Anterior cingulate cortex (tissue), 58 donors: ENCODE measurements at places on chromosomes 4 and X.

- no peak for DNase-seq
Observed at GRCh38 chr4:107618656-107619055, 101.4 kb downstream of the PAPSS1 start.

GRCh38 chr4:15945516-15945915 is 7.0 kb upstream of the FGFBP1 start:
- no peak for DNase-seq

GRCh38 chr4:2060611-2061185 is 1.6 kb downstream of the NAT8L start:
- no peak for DNase-seq

DNA sequence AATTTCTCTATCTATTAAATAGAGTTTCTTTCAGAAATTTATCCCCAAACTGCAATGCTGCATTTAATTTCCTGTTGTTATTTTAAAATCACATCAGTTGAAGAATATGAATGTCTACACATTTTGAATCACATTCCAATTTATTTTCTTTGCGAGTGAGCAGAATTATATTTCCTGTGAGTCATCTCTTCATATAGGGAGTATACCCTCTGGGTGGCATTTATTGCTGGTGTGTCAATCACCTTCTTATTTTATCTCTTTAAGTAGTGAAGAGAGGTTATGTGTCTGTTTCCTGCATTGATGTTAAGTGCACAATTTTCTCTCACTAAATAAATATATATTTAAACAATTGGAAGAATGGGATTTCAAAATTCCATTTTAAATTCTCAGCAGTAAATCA is 511.0 kb upstream of the ATOH1 start:
- no peak for DNase-seq

- no peak for DNase-seq
Observed at GRCh38 chr4:151304755-151305154, 20.6 kb downstream of the SH3D19 start.

GRCh38 chrX:82237328-82237727 is 1035.4 kb downstream of the SH3BGRL start:
- no peak for DNase-seq

DNA sequence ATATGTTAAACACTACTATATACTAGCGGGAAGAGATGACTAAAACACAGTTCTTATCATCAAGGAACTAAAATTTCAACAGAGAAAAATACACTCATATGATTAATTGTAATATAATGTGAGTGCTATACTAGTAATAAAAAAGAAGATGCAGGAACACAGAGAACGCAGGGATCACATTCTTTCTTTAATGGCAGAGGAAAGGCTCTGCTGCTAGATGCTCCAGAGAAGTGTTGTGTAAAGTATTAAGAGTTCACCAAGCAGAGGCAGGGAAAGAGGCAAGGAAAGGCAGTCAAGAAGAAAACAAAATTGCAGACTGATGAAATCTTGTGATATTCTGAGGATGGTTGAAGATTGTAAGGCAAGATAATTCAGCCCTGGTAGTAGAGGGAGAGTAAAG is 394.7 kb downstream of the PDGFC start:
- DNase-seq = no peak

DNA sequence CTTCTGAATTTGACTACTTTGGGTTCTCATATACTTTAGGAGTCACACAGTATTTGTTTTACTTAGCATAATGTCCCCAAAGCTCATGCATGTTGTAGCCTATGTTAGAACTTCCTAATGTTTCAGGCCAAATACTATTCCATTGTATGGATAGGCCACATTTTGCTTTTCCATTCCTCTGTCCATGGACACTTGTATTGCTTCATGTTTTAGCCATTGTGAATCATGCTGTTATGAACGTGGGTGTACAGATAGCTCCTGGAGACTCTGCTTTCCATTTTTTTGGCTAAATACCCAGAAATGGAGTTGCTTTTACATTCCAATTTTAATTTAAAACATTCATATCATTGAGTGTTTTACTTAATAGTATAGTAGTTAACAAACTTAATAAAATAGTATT is 54.5 kb downstream of the HTT start:
- no peak for DNase-seq

DNA sequence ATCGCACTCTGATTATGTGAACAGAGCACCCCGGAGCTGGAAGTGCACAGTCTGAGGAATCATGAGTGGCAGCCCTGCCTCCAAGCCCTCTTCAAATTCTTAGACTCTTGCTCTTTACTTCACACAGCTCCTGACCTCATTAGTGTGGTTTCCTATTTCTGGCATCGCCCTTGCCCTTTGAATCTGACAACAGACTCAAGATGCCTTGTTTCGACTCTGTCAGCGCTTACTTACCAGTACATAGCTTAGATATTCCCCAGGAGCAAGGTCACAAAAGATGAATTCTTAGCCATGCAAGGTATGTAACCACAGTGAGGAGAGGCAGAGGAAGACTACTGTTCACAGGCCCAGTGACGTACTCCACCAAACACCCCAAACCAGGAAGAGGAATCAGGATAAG is 167.2 kb downstream of the KDR start:
- DNase-seq = no peak

- no peak for DNase-seq
Observed at GRCh38 chrX:9598344-9598743, 133.5 kb downstream of the TBL1X start.
